ENCODE measurements at places on chromosomes 6 and 20. TPM values are rescaled to one million over a fixed set of nuclear protein-coding genes. Genes with fewer than 3 reads are reported as not detected.

The ACTL10 gene
- total RNA-seq: 2.7 TPM

The PRR18 gene
- total RNA-seq: not detected

The TAGAP gene
- total RNA-seq: not detected

The COL21A1 gene
- total RNA-seq: 0.38 TPM

The GCNT2 gene
- total RNA-seq: 0.19 TPM

The FERMT1 gene
- 6.3 TPM for total RNA-seq

The NT5E gene
- total RNA-seq: 306 TPM

The RCAN2 gene
- 0.85 TPM for total RNA-seq

The RBCK1 gene
- total RNA-seq: 74.6 TPM

The MMP24 gene
- total RNA-seq: 0.56 TPM

The ABCC10 gene
- 18.8 TPM for total RNA-seq

The ISM1 gene
- not detected for total RNA-seq
